Bronchial smooth muscle cell (primary cell): ENCODE measurements at places on chromosomes 11 and 22. TPM values are rescaled to one million over a fixed set of nuclear protein-coding genes. Genes with fewer than 3 reads are reported as not detected.

Gene PIH1D2
- 1.1 and 1.4 TPM in 2 replicates for total RNA-seq

Gene TRIM6
- total RNA-seq: 2.5 and 3.8 TPM in 2 replicates

Gene SHANK3
- 0.32 and 0.43 TPM in 2 replicates for total RNA-seq

Gene EIF3D
- total RNA-seq: 373 and 594 TPM in 2 replicates

Gene CCDC90B
- total RNA-seq: 66.4 and 78.9 TPM in 2 replicates

Gene KCNQ1OT1
- total RNA-seq: 3.9 and 6.3 TPM in 2 replicates

Gene F2
- 0.16 TPM in 1 of 2 replicates, not detected in the other for total RNA-seq

Gene FOLR3
- 0.34 and 1.4 TPM in 2 replicates for total RNA-seq

Gene SEC14L2
- total RNA-seq: 9.1 and 19.1 TPM in 2 replicates

Gene LRRC56
- 0.95 and 1.0 TPM in 2 replicates for total RNA-seq

Gene RFPL1
- not detected in 2 replicates for total RNA-seq

Gene C22orf31
- not detected in 2 replicates for total RNA-seq

Gene OR52E8
- not detected in 2 replicates for total RNA-seq

Gene UBQLN3
- 0.09 and 0.16 TPM in 2 replicates for total RNA-seq

Gene OR4D5
- not detected in 2 replicates for total RNA-seq

Gene C11orf86
- not detected in 2 replicates for total RNA-seq

Gene SAA4
- not detected in 2 replicates for total RNA-seq

Gene ARHGAP20
- 2.3 and 10.6 TPM in 2 replicates for total RNA-seq

Gene TBX10
- total RNA-seq: not detected in 2 replicates

Gene OR5A1
- not detected in 2 replicates for total RNA-seq

Gene GLYATL1
- 0.17 and 0.63 TPM in 2 replicates for total RNA-seq

Gene NXPE4
- total RNA-seq: not detected in 2 replicates

Gene ALDH3B2
- 0.34 TPM in 1 of 2 replicates, not detected in the other for total RNA-seq

Gene MS4A4A
- not detected in 2 replicates for total RNA-seq

Gene MRGPRX3
- not detected in 2 replicates for total RNA-seq

Gene CHST1
- total RNA-seq: under 0.01 and 0.32 TPM in 2 replicates

Gene KRTAP5-10
- 0.09 TPM in 1 of 2 replicates, not detected in the other for total RNA-seq

Gene BTBD18
- not detected in 2 replicates for total RNA-seq

Gene GNG3
- not detected in 2 replicates for total RNA-seq

Gene NAALADL1
- total RNA-seq: 35.3 and 38.0 TPM in 2 replicates

Gene PCF11
- 30.4 and 30.7 TPM in 2 replicates for total RNA-seq

Gene LRRC10B
- total RNA-seq: not detected in 2 replicates

Gene PGM2L1
- 1.6 and 2.7 TPM in 2 replicates for total RNA-seq

Gene RHOD
- total RNA-seq: 11.6 and 16.1 TPM in 2 replicates

Gene KCNJ1
- under 0.01 TPM in 1 of 2 replicates, not detected in the other for total RNA-seq
